Muscle of arm (tissue), 14 donors: ENCODE measurements at places on chromosomes 6 and 20. TPM values are rescaled to one million over a fixed set of nuclear protein-coding genes. Genes with fewer than 3 reads are reported as not detected.

Gene ENPP5
- polyA plus RNA-seq = 5.6 TPM

Gene SLC26A8
- polyA plus RNA-seq = not detected

DNA sequence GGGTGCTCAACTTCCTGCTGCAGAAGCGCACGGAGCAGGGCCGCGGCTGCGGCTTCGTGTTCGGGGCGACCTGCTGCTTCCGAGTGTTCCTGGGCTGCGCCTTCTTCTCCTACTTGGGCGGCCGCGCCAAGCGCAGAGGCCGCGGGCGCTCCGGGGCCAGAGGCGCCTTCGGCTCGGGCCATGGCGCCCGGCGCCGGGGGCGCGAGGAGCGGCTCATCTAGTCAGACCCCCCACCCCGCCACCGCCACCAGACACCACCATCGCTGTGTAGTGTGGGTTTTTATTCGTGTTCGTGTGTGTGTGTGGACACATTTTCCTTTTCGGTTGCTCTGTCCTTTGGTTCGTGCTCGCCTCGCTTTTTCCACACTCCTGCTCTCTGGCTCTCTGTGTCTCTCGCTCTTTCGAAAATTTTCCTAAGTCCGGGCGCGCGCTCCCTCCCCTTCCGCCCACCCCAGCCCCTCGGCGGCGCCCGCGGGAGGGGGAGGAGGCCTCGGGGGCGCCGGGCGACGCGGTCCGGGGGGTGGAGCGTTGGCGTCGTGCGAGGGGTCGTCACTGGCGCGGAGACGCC lies 38.1 kb downstream of the GNAS start:
- peak; percentile 92 for DNase-seq

DNA sequence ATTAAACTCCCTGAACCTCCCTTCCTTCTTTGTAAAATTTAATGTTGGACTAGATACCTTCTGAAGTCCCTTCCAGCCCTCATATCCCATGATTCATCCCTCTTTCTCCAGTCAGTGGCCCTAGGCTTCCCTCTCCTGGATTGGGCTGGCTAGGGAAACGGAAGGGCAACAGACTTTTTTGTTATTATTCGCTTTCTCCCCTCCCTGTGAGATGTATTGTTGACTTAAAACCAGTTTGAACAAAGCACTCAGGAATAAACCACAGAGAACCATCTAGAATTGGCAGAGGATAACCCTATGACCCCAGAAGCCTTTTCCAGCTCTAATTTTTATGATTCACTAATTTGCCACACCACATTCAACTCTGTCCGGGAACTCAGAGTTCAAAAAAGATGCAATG lies 239.7 kb upstream of the SUPT3H start:
- DNase-seq = no peak

- no peak for DNase-seq
Measured at GRCh38 chr20:57698116-57698866, 11.5 kb downstream of the PMEPA1 start.

Gene HLA-A
- polyA plus RNA-seq = 109 TPM

GRCh38 chr20:12180107-12180661 lies 262.5 kb downstream of the BTBD3 start:
- no peak for DNase-seq

Gene MYT1
- 0.30 TPM for polyA plus RNA-seq

- no peak for DNase-seq
Measured at GRCh38 chr20:3981132-3981452, 34.3 kb downstream of the RNF24 start.
